ENCODE measurements at places on chromosomes 4 and X.
A peak's percentile ranks its signal among the peaks of the same experiment; 100 is the strongest.

- no peak for DNase-seq
Observed at GRCh38 chr4:143357161-143357845, 20.6 kb downstream of the GAB1 start.

GRCh38 chr4:168667921-168668320, 171.1 kb downstream of the PALLD start:
- DNase-seq = no peak

DNA sequence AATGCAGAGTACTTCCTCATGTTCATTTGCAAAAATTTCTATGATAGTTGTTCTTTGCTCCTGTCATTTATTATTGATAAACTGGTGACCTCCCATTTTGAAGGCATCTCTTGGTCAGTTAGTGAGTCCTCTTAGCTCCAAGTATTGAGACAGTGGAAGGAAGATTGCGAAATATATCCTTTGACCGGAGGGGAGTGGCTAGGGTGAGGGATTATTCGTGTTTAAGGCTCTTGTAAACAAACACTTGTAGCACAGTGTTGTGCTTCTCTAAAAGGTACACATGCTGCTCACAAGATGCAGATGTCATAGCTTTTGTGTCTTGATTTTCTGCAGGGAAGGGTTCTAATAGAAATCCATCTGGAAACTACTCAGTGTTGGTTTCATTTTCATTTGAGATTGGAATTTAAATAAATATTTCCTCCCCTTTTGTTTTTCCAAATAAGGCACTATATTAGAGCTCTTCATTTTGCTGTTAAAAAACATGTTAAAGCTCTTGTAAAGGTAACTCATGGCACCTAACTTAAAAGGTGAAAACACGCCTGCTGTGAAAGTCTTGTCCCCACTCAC, 21.8 kb downstream of the TXLNG start:
- DNase-seq = no peak

GRCh38 chrX:130885996-130886395, 17.0 kb downstream of the ENOX2 start:
- no peak for DNase-seq

- no peak for DNase-seq
Observed at GRCh38 chr4:184408021-184408683, 66.2 kb downstream of the IRF2 start.

DNA sequence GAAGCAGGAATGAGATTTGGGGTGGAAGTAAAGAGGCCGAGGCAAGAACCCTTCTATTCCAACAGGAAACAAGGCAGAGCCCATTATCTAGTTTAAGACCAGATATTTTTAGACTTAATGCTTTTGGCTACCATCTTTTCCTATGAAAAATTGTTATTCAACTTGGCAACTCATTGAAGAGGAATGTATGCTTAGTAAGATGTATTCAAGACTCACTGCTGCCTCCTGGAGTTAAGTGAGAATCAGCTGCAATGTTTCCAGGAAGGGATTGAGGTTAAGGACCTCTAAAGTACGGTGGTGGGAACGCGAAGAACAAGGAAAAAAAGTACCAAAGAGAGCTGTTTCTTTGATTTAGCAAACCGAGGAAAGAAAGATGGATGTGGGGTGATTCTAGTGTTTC, 89.1 kb downstream of the RAPGEF2 start:
- DNase-seq = no peak

DNA sequence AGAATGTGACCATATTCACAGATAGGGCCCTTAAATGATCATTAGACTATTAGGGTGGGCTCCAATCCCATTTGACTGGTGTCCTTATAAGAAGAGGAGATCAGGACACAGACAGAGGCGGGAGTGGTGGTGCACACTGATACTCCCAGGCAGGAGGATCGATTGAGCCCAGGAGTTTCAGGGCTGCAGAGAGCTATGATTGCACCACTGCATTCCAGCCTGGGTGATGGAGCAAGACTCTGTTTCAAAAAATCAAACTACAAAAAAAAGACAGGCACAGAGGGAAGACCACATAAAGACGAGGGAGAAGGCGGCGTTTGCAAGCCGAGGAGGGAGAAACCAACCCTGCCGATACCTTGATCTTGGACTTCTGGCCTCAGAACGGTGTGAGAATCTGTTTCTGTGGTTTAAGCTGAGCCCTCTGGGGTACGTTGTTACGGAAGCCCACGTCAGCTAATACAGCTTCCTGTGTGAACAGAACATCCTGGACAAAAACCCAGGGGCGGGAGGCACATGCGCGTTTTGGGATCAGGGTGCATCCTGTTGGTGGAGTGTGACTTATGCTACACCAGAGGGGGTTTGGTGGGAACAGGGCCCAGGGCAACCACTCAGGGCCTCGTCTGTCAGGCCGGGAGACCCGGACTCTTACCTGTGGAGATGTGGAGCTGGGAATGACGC, 211.8 kb upstream of the PSAPL1 start:
- no peak for DNase-seq

GRCh38 chr4:127249767-127250108, 383.0 kb upstream of the INTU start:
- DNase-seq = no peak

DNA sequence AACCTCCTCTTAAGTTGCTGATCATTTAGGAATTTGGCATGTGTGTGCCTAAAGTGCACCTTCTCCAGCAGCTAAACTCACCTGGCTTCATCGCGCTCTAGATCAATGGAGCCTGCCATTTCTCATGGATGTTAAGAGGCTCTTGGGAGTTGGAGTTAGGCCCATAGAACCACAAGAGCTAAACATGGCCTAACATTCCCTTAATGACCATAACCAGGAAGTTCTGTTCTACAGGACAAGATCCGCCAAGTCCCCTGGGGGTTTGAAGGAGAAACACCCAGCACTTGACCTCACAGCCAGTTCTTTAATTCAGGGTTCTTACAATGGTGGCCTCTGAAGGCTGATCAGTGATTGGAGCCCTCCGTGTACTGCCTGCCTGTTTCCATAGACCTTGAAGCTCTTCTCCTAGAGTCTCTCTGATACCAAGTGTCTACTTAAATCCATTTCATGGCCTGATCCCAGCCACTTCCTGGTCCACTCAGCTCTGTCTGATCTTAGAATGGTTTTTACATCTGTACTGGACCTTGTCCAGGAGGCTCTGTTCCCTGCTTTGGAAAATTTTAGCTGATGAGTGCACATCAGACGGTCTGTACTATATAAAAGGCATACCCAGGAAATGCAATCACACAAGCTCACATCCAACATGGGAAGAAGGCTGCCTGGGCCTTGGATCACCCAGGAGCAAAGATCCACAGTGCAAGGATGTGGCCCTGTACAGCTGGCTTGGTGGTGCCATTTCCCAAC, 45.1 kb downstream of the RPS3A start:
- DNase-seq = no peak

GRCh38 chr4:140372751-140373327, 607 bp upstream of the SCOC start:
- DNase-seq = peak; percentile 2

DNA sequence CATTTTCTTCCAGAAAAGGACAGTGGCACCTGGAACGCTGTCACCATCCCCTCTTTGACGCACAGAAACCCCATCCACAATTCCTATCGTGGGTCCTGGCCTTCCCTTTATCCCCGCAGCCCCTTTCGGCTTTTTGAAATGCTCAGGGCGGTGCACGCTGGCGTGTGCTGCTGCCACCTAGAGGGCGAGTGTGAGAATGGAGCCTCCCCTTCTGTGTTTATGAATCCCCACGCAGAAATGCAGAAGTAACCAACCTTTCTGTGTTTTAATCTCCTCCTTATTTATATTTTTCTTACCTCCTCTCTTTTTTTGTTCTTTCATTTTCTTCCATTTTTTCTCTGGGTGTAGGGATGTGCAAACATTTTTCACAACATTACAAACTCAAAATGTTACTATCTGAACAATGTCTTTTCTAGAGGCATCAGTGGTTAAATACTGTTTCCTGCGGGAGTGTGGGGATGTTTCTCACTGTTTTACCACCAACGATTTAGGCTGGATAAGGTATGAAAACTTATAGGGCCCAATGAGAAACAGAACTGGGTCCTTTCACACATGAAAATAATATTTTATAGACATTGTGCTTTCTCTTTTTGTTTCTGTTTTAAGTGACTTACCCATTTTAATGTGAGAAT, 50.0 kb downstream of the TMA16 start:
- peak; percentile 36 for DNase-seq

- no peak for DNase-seq
Observed at GRCh38 chr4:48252313-48252712, 17.3 kb downstream of the TEC start.

DNA sequence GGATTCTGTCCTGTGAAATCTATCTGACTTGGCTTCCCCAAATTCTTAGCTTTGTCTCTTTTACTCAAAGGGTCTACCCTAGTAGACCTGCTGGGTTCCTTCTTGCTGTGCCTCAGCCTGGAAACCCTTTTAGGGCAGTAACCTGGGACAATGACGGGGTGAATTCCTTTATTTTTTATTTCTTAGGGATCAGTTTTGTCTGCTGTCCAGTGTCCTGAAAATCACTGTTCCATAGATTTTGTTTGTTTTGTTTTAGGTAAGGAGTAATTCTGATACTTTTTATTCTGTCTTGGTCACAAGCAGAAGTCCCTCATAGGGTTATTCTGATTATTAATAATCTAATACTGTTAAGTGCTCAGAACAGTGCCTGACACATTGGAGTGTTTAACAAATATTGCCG, 118.9 kb downstream of the EVC2 start:
- no peak for DNase-seq

DNA sequence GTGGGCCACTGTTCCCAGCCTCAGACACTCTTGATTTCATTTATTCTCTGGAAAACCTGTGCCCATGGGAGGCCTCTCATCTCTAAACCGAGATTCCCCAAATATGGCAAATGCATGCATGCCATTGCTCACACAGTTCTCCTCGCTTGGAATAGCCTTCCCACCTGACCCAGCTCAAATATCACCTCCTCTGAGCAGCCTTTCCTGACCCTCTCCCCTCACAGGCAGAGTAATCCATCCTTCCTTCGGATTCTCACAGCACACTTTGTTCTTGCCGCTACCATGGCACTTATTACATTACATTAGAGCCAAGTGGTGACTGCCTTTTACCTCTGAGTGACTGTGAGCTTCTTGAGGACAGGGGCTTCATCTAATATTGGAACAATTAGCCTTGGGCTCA, 209.5 kb downstream of the HS6ST2 start:
- no peak for DNase-seq

GRCh38 chr4:1723131-1723801, 1.9 kb downstream of the TACC3 start:
- DNase-seq = no peak

- DNase-seq = no peak
Observed at GRCh38 chrX:48945517-48946348, 11.7 kb downstream of the OTUD5 start.

DNA sequence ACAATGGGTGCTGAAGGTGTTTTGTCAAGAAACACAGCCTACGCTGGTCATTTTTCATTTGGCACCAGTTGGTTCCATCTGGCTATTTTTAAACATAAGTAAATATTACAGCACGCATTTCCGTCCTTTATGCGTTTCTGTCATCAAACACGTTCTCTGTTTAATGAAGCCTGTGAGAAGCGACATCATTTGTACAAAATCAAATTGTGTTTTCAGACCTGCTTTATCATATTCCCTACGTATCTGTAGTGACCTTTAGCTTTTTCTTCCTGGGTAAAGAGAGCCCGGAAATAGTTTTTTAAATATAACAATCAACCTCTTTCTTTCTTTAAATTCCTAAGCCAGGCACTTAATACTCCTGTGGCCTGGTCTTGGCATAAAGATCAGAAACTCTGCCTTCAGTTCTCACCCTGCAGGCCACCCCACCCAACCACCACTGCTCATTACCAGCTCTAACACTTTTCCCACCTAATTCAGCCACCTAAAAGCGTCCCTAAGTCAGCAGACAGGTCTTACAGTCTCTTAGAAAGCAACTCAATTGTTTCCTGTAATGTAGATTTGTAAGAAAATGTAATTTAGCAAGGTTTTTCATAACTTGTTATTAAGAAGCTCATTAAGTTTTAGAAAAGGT, 30.4 kb downstream of the ACSL1 start:
- no peak for DNase-seq

DNA sequence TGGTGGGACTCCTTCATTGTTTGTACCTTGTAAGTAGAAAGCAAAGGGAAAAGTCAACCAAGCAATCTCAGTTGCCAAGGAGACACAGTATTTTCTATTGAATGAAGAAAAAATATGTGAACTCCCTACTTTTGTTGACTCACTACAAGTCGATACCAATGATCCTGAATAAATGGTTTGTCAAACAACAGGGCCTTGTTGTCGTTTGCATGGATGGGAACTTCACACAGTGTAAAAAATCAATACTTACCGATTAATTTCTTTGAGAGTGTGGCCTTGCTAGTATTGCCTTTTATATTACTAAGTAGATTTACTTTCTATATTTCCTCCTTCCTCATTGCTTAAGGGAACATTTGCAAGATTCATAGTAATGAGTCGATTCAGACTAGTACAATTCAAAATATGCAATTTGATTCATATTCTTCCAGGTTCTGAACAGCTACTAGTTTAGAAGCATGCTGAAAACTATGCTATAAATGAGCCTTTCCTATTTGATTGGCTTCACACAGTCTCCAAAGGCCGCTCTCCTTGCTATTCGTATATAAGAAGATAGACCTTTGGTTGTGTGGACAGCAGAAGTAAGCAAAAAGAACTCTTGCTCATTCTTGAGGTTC, 108.0 kb downstream of the ZNF330 start:
- DNase-seq = no peak

- no peak for DNase-seq
Observed at GRCh38 chr4:118173956-118174725, 139.9 kb downstream of the NDST3 start.

DNA sequence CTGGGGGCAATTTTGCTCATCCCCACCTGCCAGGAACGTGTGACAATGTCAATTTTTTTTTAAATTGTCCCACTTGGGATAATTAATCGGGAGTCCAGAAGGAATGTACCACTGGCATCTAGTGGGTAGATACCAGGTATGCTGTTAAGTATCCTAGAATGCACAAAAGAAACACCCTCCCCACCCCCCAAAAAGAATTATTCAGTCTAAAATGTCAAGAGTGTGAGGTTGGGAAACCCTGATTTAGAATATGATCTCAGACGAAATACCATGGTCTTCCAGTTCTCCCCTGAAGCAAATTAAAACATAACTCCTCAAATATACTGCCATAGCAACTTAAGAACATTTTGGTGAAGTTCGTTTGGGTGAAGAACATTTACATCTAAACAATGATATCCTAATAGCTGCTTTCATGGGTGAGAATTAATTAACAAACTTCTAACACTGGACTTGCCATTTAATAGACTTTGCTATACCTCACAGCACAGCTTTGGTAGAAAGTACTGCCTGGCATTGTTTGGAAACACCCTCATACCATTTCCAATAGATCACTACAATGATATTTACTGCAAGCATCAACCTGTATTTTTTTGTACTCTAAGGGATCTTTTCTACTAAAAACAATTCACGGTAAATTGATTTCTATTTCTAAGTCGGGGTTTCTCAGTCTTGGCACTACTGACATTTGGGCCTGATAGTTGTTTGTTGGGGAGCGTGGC, 36.5 kb downstream of the SH3RF1 start:
- no peak for DNase-seq

Measured in activated CD8-positive, alpha-beta memory T cell treated with anti-CD3 and anti-CD28 coated beads for 1 hour (primary cell).